ENCODE measurements at places on chromosomes 3 and 15.

- no peak for DNase-seq
These were observed 193.4 kb upstream of the RASGRP1 start for GRCh38 chr15:38758043-38758442.

DNA sequence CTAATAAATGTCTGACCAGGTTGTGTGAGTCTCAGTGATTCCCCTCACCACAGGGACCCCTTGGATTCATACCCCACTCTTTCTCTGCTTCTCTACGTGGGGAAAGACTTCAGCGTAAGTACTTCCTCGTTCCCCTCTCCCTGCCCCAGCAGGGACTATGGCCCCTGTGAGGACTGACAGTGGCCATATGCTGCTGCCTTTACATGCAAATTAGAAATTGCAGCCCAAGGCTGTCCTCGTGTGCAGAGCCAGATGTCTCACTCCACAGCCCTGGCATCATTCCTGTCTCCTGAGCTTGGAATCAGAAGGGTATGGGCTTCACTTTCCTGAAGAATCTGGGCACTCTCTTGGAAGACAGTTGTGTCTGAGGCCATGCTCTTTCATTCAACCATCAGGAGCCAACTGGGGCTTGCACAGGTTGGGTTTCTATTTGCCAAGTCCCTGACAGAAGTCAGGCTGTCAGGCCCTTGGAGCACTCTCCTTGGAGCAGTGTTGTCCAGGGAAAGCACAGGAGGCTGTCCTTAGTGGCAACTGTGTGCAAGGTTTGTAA, 30.5 kb upstream of the IQCF2 start:
- DNase-seq = no peak

DNA sequence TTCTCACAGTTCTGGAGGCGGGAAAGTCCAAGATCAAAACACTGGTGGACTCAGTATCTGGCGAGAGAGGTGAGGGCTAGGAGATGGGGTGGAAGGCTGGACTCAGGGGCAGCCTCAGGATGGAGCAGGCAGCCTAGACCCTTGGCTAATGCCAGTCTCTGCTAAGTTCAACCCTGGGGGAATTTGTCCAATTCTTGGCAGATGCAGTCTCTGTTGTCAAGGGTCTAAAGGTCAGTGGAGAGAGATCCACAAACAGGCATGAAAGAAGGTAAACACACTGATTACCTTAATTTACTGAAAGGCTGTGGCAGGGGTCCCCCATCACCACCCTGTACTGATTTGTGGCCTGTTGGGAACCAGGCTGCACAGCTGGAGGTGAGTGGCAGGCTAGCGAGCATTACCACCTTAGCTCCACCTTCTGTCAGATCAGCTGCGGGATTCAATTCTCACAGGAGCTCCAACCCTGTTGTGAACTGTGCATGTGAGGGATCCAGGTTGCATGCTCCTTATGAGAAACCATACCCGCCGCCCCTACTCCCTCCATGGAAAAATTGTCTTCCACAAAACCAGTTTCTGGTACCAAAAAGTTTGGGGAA, 32.5 kb upstream of the RHCG start:
- DNase-seq = no peak

DNA sequence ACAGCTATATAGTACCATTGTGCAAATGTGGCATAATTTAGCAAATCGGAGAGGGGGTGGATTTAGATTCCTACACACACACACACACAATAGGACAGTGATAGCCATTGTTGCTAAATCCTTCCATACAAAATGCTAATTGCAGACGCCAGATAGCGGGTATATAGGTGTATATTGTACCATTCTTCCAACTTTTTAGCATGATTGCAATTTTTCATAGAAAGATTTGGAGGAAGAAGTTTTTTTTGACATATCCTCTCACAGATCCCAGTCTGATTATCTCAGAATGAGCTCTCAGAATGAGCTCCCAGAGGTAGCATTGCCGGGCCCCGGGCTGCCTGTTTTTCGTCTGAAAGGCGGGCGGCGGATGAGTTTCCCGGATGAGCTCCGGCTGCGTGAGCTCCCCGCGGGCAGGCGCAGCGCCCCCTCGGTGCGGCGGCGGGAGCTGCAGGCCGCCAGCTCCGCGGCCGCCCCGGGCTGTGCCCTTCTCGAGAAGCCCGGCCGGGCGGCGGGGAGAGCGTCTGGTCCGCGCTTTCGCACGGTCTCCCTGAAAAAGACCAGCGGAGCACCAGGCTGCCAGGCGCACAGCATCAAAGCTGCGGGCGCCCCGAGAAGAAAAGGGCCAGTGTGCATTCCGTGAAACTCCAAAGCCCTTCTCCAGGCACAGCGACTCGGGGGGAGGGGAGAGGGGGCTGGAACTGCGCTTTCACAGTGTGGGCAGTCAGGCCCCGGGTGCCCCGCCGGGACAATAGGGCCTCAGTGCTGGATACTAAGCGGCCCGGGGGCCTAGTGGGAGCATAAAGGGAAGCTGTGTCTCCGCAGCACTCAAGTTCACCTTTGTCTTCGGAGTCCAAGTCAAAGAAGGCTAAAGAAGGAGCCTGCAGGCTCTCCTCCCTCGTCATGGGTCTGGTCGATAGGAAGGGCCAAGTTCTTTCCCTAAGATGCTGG, 12.0 kb upstream of the SHC4 start:
- peak; percentile 78 for DNase-seq

DNA sequence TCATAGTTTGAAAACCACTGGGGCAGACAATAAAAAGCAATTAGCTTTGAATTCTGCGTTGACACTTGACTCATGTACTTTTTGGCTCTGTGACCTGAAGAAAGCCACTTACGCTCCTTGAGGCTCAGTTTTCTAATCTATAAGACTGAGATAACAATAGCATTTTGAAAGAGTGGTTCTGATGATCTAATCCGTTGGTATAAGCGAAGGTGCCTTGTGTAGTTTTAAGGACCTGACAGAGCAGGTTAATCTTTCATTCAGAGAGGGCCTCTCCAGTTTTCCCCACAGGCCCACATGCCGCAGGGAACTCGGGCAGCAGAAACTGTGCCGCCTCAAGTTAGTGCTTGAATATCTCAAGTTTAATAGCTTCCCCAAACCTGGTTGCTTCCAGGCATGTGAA, 306.0 kb upstream of the GBE1 start:
- no peak for DNase-seq

DNA sequence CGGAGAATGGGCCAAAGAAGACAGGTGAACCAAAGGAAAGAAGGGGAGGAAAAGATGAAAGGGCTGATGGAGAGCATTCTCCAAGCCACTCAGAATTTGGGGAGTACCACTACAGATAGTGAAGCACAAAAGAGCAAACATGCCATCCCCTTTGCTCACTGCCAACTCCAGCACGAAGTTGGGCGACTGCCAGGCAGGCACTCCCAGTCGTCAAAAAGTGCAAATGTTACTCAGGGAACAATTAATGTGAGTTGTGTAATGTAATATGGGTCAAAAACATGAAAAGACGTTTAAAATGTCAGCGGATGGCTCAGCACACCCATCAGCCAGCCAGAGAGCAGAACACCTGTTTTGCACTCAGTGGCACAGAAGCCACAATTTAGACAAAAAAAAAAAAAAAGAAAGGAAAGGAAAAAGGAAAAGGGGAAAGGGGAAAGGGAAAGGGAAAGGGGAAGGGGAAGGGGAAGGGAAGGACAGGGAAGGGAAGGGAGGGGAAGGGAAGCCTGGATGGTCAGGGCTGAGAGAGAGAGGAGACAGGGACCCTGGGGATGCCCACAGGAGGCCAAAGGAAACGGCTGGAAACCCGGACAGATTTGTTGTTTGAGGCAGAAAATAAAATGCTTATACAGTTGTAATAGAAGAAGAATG, 82.7 kb downstream of the COL8A1 start:
- no peak for DNase-seq

- DNase-seq = peak; percentile 16
These were observed 26.8 kb downstream of the ESYT3 start for GRCh38 chr3:138461246-138461645.

DNA sequence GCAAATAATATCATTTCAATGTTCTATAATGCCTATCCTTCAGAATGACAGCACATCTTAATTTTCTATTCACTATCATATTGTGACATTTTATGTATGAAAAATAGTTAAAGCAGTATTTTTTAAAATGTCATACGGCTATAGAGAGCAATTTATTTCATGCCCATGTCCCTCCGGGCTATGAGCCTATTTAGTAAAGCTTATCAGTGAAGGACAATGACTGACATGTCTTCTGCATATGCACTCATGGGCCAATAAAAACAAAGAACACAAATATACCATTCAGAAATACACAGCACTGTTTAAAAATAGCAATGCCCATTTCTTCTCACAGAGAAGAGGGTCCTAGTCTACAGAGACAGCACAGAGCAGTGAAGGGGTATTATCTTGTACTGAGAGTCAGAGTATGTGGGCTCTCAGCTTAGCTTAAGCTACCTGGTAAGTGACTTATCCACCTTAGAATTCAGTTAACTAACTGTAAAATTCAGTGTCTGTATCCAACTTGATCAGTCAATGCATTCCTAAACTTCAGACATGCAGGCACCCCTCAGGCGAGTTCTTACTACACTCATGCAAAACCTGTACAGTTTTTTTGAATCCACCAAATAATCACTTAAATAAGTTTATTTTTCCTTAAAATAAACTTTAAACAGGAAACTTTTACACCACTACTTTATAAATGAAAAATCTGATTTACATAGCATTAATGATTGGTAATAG, 9.0 kb downstream of the GOLIM4 start:
- DNase-seq = no peak

- DNase-seq = no peak
These were observed 20.3 kb downstream of the STARD9 start for GRCh38 chr15:42595626-42596240.

- DNase-seq = no peak
These were observed 47.5 kb downstream of the PRTG start for GRCh38 chr15:55695432-55695831.

DNA sequence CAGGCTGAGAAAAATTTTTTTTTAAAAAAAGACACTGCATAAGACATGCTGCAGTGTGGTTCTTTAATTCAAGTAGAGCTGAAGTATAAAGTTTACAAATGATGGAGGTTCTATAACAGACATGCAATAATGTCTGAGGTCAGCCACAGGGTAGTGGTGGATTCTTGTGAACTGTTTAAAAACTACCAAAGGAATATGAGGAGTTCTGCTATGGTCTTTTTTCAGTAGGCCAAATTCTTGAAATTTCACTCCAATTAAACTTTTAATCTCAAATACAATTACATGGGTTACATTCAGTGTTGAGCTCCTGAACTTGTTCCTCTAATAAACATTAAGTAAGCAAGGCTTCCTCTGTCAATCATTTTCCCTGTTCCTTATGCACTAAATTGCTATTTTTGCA, 122.7 kb downstream of the PLD1 start:
- DNase-seq = no peak

DNA sequence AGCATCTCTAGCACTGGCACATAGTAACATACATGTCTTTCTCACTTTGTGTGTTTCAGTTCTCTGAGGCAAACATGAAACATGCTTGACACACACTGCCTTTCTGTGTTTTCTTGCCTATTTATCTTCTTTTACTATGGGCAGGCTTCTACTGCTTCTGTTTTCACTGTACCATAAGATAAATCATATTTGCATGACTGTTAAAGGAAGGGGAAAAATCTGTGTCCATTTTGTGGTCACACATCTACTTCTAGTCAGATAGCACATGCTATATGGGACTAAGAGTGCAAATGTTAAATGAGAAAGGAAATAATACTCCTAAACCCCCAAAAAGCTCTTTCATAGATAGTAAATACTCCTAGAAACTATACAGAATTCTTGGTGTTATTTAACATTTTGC, 386.4 kb downstream of the ZBTB20 start:
- DNase-seq = no peak

DNA sequence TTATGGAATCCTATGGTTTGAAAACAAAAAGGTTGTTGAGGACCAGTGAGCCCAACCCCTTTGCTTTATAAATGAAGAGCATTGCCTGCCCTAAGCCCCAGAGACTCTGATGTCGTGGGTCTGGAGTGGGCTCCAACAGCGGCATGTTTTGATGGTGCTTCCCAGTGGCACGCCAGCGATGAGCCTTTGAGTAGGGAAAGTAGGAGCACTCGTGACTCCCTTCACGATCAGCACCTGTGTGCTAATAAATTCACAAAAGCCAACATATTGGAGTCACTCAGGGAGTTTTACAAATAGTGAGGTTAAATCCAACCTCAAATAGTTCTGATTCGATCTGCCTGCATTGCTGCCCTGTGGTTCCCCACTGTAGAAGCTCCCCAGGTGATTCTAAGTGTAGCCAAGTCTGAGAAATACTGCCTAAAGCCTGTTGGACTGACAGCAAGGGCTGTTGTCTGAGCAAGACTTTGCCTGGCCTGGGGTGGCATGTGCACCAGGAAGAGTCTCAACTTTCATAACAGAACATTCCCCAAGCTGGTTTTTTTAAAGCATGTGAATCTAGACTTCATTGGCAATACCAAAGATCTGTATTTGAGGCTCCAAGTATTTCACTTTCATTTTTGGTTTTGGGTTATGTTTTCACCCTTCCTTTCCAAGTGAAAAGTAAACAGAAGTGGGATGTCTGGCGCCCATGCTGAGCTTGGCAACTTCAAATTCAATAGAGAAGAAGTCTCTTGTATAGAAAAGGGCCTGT, 9.9 kb downstream of the CCR5 start:
- DNase-seq = no peak

- no peak for DNase-seq
These were observed 34.7 kb upstream of the SH3BP5 start for GRCh38 chr3:15367059-15367458.

DNA sequence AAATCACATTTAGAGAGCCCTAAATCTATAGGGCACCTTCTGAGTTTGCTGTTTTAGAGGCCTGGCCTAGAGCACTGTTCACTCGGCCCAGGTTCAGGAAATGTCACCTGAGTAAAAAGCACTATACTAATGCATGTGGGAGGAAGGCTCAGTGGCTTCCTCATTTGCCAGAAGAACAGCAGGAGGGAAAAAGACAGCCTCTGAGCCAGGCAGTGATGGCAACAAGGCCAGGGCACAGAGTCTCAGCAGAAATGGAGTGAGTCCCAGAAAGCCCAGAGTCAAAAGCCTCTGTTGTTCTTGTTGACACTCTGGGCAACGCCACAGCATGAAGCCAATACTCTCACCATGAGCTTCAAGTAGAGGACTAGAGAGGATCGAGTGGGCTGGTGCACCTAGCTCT, 25.9 kb downstream of the LTF start:
- DNase-seq = no peak

GRCh38 chr3:72573051-72573450, 275.2 kb downstream of the SHQ1 start:
- DNase-seq = no peak

GRCh38 chr3:128263946-128264345, 110.7 kb downstream of the EEFSEC start:
- DNase-seq = no peak
